ENCODE measurements at places on chromosomes 16 and 17. TPM values are rescaled to one million over a fixed set of nuclear protein-coding genes. Genes with fewer than 3 reads are reported as not detected.

GRCh38 chr16:26733710-26734109 lies 333.0 kb upstream of the C16orf82 start:
- H3K36me3 ChIP-seq: no peaks in the 10 kb centered on the region
- no peaks in the 10 kb centered on the region for H3K27me3 ChIP-seq
- H3K4me1 ChIP-seq: no peaks in the 10 kb centered on the region
- H3K4me3 ChIP-seq: no peak overlapping the region
- H3K27ac ChIP-seq: no peak overlapping the region

- H3K4me3 ChIP-seq: no peak overlapping the region
- no peak for DNase-seq
- peaks cover 2% of the 10 kb centered on the region for H3K4me1 ChIP-seq
These were observed 21.0 kb downstream of the PMM2 start for GRCh38 chr16:8818504-8819270.

GRCh38 chr17:18093616-18094408 lies 6.1 kb downstream of the DRG2 start:
- no peak overlapping the region for H3K4me3 ChIP-seq
- H3K27me3 ChIP-seq: no peaks in the 10 kb centered on the region
- peaks cover under 1% of the 10 kb centered on the region for H3K4me1 ChIP-seq
- peak; percentile 83 for DNase-seq
- H3K27ac ChIP-seq: no peak overlapping the region
- H3K36me3 ChIP-seq: peaks cover 36% of the 10 kb centered on the region

DNA sequence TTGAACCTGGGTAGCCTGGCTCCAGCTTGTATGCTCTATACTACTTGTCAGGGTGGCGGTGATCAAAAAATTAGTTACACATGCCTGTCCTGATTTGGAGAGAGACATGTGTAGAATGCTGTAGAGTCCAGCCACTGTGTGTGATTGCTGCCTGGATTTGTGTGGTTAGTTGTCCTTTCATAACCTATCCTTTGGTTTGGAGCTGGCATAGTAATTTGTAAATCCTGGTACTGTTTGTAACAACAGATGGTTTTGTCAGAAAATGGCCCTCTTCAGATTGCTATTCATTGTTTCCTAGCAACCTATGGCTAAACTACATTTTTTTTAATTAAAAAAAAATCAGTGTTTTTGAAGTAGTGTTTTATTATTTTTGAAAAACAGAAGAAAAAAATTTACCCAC lies 30.5 kb downstream of the ETV4 start:
- no peaks in the 10 kb centered on the region for H3K27me3 ChIP-seq
- H3K4me3 ChIP-seq: no peak overlapping the region
- H3K36me3 ChIP-seq: peaks cover 34% of the 10 kb centered on the region
- no peak for DNase-seq
- H3K27ac ChIP-seq: no peak overlapping the region

DNA sequence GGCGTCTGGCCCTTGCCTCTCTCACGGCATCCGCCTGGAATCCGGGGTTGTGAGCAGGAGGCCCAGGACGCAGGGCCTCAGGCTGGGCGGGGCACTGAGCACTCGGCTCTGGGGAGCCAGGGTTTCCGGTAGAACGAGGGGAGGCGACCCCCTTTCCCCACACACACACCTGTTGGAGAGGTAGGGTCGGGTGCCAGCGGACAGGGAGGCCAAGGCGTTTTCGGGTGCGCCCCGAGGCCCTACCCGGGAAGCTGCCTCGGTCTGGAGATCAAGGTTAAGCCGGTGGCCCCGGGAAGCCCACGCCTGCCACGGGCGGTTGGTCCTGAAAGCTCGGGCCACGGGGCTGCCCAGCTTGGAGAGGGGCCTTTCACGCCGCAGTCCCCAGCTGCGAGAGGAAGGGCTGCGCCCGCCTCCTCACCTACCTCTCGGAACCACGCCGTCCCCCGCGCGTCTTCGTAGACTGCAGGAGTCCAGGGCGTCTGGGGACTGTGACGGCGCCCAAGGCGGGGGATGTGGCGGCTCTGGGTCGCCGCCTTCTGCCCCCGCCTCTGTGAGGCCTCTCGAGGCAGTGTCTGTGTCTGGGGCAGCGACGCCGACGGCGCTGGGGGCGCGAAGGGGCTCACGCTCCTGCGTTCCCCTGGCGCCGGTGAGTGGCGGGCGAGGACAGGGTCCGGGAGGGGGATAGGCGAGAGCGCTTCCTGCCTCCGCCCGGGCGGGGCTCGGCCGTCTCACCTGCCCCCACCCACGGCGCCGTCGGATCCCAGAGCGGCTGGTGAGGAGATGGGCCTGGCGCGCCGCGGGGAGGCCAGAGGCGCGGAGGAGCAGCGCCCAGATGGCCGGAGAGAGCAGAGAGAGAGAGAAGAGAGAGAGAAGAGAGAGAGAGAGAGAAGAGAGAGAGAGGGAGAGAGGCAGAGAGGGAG lies 20.3 kb upstream of the HOXB9 start:
- H3K36me3 ChIP-seq: no peaks in the 10 kb centered on the region
- H3K27me3 ChIP-seq: peaks cover 72% of the 10 kb centered on the region
- no peak overlapping the region for H3K4me3 ChIP-seq
- H3K27ac ChIP-seq: no peak overlapping the region
- no peak for DNase-seq

DNA sequence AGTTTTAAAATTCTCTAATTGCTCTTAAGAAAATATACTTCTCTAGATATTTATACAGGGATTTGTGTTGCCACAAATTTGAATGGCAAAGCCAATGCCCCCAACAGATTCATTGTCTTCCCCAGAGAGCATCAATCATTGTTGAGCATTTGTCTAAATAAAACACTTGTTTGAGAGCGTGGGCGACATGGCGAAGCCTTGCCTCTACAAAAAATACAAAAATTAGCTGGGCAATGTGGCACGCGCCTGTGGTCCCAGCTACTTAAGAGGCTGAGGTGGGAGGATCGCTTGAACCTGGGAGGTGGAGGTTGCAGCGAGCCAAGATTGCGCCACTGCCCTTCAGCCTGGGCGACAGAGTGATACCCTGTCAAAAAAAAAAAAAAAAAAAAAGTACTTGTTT lies 13.4 kb upstream of the SRSF1 start:
- no peak overlapping the region for H3K4me3 ChIP-seq
- peaks cover 4% of the 10 kb centered on the region for H3K27me3 ChIP-seq
- H3K36me3 ChIP-seq: no peaks in the 10 kb centered on the region

GRCh38 chr16:48479955-48480354 lies 94.7 kb upstream of the SIAH1 start:
- no peak overlapping the region for H3K27ac ChIP-seq
- peaks cover 5% of the 10 kb centered on the region for H3K4me1 ChIP-seq
- H3K36me3 ChIP-seq: no peaks in the 10 kb centered on the region
- peak; percentile 55 for DNase-seq

DNA sequence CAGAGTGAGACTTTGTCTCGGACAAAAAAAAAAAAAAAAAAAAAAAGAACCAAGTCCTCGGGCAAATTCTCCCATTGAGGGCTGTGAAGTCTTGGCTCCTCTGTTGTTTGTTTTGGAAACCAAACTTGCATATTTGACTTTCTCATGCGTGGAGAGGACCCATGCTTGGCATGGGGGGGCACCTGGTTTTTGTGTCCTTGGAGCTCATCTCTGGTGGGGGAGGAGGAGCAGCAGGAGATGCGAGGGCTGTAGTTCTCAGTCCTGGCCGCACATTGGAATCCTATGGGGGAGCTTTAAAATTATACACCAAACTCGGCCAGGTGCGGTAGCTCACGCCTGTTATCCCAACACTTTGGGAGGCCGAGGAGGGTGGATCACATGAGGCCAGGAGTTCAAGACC lies 74.5 kb downstream of the ABCC6 start:
- DNase-seq: no peak
- H3K4me1 ChIP-seq: peaks cover 11% of the 10 kb centered on the region
- peaks cover 38% of the 10 kb centered on the region for H3K36me3 ChIP-seq
- no peak overlapping the region for H3K4me3 ChIP-seq

GRCh38 chr17:20965492-20965891 lies 77.3 kb downstream of the USP22 start:
- peaks cover 40% of the 10 kb centered on the region for H3K27me3 ChIP-seq
- no peaks in the 10 kb centered on the region for H3K36me3 ChIP-seq
- H3K4me3 ChIP-seq: no peak overlapping the region
- no peaks in the 10 kb centered on the region for H3K4me1 ChIP-seq
- no peak for DNase-seq

DNA sequence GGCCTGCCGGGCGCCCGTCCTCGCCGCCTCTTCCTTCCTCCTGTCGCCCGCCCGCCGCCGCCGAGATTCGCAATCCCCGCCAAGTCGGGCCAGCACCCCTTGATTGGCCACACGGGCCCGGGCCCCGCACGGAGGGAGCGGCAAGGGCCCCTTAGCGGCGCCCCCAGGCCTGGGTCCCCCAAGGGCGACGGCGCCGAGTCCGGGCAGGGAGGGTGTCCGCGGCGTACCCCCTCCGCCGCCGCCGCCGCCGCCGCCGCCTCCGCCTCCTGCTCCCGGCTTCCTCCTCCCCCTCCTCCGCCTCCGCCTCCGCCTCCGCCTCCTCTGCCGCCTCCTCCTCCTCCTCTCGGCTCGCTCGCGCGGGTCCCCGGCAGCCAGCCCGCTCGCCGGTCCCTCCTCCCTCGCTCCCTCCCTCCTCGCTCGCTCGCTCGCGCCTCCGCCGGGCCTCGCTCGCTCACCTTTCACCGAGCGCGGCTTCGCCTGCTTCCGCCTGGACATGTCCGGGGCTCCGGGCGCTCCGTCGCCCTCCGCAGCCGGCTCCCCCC lies 561 bp downstream of the ZNF423 start:
- peaks cover 2% of the 10 kb centered on the region for H3K4me1 ChIP-seq
- DNase-seq: peak; percentile 31
- peak overlapping the region; percentile 71 for H3K4me3 ChIP-seq
- no peaks in the 10 kb centered on the region for H3K36me3 ChIP-seq
- no peak overlapping the region for H3K27ac ChIP-seq
- peaks cover 66% of the 10 kb centered on the region for H3K27me3 ChIP-seq

DNA sequence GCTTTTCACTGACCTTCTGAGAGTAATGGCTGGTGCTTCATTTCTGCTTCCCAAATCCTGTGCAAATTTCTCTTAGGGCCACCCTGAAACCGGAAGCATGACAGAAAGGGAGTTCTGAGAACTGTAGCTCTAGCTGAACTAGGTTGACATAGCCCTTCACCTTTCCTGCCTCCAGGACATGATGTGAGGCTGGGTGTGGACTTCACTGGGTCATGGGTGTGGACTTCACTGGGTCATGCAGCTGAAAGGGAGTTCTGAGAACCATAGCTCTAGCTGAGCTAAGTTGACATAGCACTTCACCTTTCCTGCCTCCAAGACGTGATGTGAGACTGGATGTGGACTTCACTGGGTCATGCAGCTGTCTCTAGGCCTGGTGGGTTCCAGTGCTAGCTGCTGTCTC lies 54.3 kb upstream of the NLRP1 start:
- H3K27ac ChIP-seq: no peak overlapping the region
- no peak for DNase-seq
- H3K27me3 ChIP-seq: no peaks in the 10 kb centered on the region
- no peaks in the 10 kb centered on the region for H3K36me3 ChIP-seq
- no peaks in the 10 kb centered on the region for H3K4me1 ChIP-seq

DNA sequence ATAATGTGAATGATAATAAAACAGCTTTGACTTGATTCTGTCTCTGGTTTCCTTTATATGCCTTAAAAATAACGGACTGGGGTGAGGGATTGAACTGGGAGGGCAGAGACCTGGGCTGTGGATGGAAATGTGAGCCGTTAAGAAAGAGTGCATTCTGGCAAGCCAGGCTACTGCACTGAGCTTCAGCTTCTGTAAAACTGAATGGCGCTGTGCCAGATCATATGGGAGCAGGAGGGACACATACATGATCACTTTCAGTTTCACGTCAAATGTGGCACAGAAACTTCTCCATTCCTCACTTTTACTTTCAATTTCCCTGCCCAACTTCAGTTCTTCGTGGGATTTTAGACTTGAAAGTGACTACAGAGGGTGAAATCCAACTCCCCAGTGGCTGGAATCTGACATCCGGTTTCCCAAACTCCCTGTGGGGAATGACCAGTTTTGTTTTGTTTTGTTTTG lies 1.1 kb downstream of the MT2A start:
- H3K27ac ChIP-seq: peak overlapping the region; percentile 63
- peaks cover 30% of the 10 kb centered on the region for H3K4me1 ChIP-seq
- DNase-seq: peak; percentile 92
- no peaks in the 10 kb centered on the region for H3K36me3 ChIP-seq
- H3K27me3 ChIP-seq: no peaks in the 10 kb centered on the region
- peak overlapping the region; percentile 72 for H3K4me3 ChIP-seq

- no peaks in the 10 kb centered on the region for H3K36me3 ChIP-seq
- H3K27me3 ChIP-seq: no peaks in the 10 kb centered on the region
- DNase-seq: no peak
- H3K4me1 ChIP-seq: peaks cover 7% of the 10 kb centered on the region
- H3K4me3 ChIP-seq: no peak overlapping the region
These were observed 29.0 kb downstream of the N4BP1 start for GRCh38 chr16:48580925-48581500.

DNA sequence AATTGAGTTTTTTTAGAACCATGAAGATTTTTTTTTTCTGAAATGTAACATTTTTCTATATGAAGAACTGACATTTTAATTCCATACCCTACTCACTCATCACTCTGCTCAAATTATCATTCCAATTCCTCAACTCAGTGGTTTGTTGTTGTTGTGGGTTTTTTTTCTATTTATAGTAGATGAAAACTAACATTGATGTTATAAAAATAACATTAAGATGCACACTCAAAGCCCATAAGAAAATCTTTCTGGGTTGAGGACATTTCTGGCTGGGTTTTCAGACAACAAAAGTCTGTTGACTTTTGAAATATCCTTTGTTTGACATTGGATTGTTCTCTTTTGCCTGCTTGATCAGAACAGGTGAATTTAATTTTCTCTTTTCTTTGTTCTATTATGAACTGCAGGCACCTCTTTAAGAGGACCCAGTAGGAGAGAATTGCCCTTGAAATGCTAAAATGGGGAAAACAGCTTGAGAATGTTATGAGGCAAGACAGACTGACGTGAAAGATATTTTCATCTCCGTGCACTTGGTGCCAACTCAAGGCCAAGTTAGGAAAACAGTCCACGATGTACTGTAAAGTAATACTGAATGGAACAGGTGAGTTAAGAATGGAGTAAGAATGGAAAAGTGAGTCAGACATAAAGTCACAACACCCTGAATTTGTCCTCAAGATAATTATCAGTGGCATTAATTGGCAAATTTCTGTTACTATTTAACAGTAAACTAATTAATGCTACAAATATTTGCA lies 16.1 kb upstream of the ABCA5 start:
- no peaks in the 10 kb centered on the region for H3K36me3 ChIP-seq
- H3K27ac ChIP-seq: no peak overlapping the region
- no peaks in the 10 kb centered on the region for H3K4me1 ChIP-seq
- no peaks in the 10 kb centered on the region for H3K27me3 ChIP-seq

GRCh38 chr17:47789611-47790561 lies 31.7 kb downstream of the OSBPL7 start:
- no peak overlapping the region for H3K27ac ChIP-seq
- H3K36me3 ChIP-seq: no peaks in the 10 kb centered on the region
- no peaks in the 10 kb centered on the region for H3K4me1 ChIP-seq
- peaks cover 53% of the 10 kb centered on the region for H3K27me3 ChIP-seq

The TMEM92 gene
- total RNA-seq: 0.18 TPM

The ANKFN1 gene
- total RNA-seq: under 0.01 TPM

The CMTM2 gene
- not detected for total RNA-seq

The CA5A gene
- total RNA-seq: not detected

The ABHD15 gene
- total RNA-seq: 3.1 TPM
